Astrocyte of the hippocampus (primary cell): ENCODE measurements at places on chromosomes 2 and 18.

- DNase-seq, result no peak
Measured at GRCh38 chr2:143296089-143296488, 166.9 kb downstream of the ARHGAP15 start.

DNA sequence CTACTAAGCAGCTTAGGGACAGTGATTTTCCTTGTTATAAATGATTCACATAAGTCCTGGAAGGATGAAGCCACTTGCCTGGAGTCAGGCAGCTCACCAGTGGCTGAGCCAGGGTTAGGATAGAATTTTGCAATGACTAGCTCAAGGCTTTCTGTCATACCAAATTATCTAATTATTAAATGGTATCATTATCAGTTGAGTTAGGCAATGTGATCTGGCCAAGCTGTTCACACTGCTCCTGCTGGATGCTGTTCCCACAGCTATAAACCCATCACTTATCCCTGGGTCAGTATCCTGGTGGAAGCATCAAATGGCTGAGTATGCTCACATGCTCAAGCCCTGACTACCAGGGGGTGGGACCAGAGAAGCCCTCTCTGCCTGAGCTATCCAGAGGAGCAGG, 235.2 kb downstream of the MTX2 start:
- DNase-seq, result no peak

DNA sequence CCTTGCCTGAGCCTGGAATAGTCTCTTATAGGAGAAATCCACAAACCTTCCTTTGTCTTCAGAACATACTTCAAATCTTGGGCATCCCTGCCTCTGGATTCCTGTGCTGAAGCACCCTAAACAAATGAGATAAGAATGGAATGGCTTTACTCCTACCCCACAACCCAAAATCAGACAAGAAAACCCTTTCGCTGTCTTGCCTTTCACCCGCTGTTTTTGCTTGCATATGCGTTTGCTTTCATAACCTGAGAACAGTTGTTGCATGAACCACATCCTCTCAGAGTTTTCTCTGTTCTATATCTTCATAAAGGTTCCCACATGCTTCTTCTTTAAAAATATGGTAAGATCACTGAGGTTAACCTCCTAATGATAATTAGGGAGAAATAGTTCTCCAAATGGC, 132.1 kb upstream of the MAP3K20 start:
- DNase-seq, result no peak

- no peak for DNase-seq
Measured at GRCh38 chr2:100241236-100241635, 81.1 kb downstream of the LONRF2 start.

DNA sequence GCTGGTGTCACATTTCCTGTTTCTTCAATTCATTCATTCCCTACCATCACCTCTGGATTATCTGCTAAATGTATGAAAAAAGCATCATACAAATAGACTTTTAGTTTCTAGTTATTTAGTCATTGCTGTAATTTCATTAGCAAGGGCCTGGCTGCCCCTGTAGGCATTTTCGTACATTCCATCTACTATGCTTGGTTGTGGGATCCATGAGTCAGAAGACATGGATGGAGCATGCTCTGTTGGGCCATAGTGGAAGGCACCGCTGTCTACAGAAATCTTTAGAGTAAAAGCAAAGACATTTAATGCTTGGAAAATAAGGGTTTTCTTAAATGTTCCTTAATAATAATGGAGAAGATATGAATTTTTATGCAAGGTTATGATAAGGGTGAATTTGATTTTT, 324.8 kb upstream of the MEIS1 start:
- DNase-seq, result no peak

- DNase-seq, result no peak
Measured at GRCh38 chr18:26268454-26268853, 42.2 kb downstream of the TAF4B start.

- peak; percentile 80 for DNase-seq
Measured at GRCh38 chr2:219369447-219369861, 18.3 kb downstream of the DNPEP start.

DNA sequence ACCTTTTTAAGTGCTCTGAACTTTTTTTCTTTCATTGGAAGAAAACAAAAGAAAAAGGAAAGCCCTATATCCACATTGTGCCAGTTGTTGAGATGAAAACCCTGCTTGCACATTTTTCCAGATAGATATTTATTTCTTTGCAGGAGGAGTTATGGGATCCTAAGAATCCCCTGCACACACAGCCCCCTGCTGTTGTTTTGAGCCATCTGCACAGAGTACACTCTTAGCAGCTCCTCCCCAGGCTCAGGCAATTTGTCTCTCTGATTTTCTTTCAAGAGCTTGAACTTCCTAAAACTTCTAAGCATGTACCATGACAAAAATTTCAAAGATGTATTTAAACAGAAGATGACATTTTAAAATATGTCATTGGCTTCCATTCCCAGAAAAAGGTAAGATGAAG, 436.9 kb downstream of the METTL4 start:
- no peak for DNase-seq

- peak; percentile 38 for DNase-seq
Measured at GRCh38 chr2:61898810-61899209, 6.7 kb upstream of the COMMD1 start.

GRCh38 chr2:176114930-176115625, 1.5 kb upstream of the HOXD10 start:
- DNase-seq, result no peak

DNA sequence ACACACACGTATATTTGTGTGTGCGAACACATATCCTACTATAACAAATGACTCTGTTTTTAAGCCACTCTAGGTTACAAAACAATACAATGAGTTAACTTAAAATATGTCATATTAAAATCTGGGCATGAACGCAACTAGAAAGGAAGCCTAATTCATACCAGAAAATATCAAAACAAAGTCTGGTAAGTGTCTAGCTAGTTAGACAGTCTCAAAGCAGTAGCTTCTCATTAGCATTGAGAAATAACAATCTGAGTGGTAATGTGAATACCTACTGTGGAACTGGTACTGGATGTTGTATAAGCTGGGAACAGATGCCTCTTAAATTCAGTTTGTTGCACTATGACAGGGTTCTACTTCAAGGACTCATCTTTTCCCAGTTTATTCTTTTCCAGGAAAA, 32.5 kb upstream of the WIPF1 start:
- DNase-seq, result no peak

GRCh38 chr2:150644298-150645067, 157.0 kb upstream of the RND3 start:
- peak; percentile 32 for DNase-seq

- peak; percentile 47 for DNase-seq
Measured at GRCh38 chr2:152247337-152247695, 71.8 kb upstream of the STAM2 start.
